Activated T-cell treated with anti-CD3 and anti-CD28 coated beads, Interleukin-2, amount 50 U/mL, for 72 hours (primary cell): ENCODE measurements at places on chromosomes 7 and 10.

GRCh38 chr7:155565596-155565995 is 19.2 kb upstream of the CNPY1 start:
- DNase-seq, result no peak

DNA sequence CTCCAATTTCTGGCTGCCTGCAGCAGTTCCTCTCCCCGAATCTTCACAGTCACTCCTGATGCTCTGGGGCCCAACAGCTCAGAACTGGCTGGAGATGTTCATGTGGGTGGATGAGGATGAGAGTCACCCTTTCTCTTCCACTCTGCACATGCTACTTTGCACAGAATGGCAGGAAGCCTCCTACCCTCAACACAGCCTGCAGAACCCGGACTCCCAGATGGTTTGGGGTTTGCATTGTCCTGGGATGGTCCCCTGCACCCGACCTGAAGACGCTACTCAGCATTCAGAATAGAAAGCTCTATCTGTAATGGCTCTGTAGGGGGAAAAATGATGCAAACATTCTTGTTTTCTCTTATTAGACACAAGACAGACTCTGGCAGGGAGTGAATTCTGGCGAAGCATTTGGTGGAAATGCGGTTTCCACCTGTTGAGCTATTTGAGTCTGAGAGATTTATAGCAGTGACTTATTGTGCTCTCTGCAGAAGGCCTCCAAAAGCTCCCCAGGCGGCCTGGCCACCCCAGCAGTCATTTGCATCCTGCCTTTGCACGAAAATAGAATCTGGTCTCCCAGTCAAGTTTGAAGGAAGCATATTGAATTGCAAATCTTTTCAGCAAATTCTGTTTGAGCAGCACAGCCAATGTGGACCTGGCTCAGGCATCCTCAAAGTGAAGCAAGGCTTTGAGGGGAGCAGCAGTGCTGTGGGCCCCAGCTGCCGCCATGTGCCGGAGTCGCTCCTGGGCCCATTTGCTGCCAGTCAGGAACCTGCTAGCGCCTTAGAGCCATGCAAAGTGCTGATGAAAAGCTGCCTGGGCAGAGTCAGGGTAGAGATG is 309.3 kb downstream of the TCERG1L start:
- no peak for DNase-seq

GRCh38 chr10:34607894-34608293 is 207.2 kb downstream of the PARD3 start:
- no peak for DNase-seq

DNA sequence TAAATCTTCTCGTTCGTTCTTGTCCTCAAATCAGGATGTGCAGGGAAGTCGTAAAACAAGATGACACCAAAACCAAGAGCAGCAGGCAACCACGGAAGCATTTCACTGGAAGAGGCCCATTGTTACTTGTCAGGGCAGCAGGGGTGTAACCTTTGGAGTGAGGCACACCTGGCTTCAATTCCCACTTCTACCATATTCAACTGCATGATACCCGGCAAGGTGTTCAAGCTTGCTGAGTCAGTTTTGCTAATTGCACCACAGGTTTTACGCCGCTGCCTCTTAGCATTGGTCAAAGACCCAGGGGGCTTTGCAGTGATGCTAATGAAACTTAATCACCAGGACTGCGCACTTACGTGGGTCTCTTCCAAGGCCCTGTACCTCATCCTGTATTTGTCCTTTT is 50.0 kb upstream of the PTER start:
- no peak for DNase-seq

DNA sequence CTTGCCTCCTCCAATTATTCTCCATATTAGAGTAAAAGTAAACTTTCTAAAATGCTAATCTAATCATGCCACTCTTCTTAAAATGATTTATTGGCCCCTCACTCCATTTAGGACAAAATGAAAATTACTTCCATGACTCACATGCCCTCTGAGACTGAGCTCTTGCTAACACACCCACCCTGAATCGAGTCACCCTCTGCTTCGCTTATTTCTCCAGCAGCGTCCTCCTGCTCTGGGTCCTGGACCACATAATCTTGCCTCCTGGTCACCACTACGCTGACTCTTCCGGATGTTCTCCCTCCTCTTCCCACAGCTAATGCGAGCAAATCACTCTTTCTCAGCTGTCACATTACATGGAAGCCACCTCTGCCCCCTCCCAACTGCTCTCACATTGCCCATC is 384.0 kb upstream of the FZD8 start:
- DNase-seq, result no peak
